ENCODE measurements at places on chromosomes 11 and 22.

- DNase-seq, result no peak
These were observed 335.3 kb upstream of the LUZP2 start for GRCh38 chr11:24161587-24161986.

DNA sequence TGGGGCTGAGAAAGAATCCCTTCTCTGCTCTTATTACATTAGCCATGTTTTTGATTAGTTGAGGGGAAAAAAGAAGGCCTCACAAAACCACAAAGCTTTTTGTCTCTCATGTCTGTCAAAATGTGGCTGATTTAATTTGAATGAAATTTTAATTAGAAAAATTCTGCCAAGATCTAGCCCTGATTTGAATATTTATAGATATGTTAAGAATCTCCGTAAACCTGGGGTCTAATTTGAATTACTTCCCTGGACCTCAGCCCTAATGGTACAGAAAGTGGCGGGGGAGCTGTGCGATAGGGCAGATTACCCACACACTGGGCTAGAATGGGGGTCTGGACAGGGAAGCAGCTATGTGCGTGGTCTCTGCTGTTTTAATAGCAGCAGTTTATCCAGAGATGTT, 141.3 kb upstream of the TTC12 start:
- no peak for DNase-seq

DNA sequence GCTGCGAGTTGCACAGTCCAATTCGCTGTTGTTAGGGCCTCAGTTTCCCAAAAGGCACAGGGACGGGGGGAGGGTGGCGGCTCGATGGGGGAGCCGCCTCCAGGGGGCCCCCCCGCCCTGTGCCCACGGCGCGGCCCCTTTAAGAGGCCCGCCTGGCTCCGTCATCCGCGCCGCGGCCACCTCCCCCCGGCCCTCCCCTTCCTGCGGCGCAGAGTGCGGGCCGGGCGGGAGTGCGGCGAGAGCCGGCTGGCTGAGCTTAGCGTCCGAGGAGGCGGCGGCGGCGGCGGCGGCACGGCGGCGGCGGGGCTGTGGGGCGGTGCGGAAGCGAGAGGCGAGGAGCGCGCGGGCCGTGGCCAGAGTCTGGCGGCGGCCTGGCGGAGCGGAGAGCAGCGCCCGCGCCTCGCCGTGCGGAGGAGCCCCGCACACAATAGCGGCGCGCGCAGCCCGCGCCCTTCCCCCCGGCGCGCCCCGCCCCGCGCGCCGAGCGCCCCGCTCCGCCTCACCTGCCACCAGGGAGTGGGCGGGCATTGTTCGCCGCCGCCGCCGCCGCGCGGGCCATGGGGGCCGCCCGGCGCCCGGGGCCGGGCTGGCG, at the start of gene BCR:
BCR (plus strand) TSS at position 209 of the 592 bp plus-strand sequence. CDS start 452 bp downstream, outside the sequence.
- no peak for DNase-seq

DNA sequence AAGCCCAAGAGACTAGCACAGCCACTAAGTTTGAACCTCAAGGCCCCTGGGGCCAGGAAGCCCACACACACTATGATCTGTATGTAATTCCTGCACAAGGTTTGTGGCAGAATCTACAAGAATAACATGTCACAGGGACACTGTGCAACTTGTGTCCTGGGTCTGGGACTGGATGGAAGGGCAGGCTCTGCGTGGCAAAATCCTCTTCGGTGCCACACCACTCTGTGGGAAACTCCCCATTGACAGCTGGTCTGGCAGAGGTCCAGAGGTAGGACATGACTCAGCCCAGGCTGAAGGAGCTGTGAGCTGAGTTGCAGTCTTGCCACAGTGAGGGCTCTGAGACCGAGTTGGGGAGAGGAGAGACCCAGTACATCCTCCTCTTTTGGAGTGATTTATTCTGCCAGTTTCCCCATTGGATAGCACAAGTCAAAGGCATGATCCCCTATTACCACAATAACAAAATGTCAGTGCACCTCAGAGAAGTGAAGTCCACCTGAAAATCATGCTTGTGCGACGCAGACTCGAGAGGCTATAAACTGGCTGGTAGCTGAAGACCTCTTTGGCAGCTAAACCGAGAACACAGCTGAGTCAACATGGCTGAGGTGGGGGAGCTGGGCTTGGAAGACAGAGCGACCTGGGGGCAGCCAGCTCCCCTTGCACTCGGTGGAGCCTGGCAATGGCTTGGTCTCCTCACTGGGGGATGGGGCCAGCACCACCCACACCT, 23.3 kb upstream of the SERPIND1 start:
- no peak for DNase-seq

- DNase-seq, result no peak
These were observed 250.6 kb upstream of the TENM4 start for GRCh38 chr11:79691445-79691844.

GRCh38 chr11:42657169-42657568, 654.6 kb upstream of the API5 start:
- no peak for DNase-seq

DNA sequence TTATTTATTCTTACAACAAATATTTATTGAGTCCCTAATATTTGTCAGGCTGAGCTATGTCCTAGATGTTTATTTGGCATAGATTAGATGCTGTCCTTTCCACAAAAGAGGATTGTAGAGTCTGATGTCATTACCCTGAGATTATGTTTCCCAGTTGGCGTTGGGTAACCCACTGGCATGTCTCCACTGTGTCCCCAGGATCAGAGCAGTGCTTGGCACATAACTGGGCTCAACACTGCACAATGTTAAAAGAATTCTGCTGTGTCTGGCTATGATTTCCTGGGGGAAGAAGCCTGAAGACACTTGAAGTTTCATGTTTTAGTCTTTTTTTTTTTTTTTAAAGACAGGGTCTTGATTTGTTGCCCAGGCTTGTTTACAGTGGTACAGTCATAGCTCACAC, 4.0 kb downstream of the RCN1 start:
- DNase-seq, result no peak

DNA sequence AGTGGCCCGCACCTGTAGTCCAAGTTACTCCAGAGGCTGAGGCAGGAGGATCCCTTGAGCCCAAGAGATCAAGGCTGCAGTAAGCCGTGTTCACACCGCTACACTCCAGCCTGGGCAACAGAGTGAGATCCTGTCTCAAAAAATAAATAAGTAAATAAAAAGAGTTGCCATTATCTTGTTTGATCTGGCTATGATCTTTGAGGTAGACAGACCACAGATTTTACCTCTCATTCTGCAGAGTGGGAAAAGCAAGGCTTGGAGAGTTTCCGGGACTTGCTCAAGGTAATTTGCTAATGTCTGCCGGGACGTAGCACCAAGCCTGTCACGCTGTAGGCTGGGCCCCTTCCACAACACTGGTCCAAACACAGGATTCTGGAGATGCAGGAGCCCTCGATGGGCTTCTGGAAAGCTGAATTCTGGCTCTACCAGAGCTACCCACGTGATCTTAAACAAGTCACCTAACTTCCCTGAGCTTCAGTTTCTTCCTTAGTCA, 6.8 kb downstream of the GRAP2 start:
- no peak for DNase-seq

DNA sequence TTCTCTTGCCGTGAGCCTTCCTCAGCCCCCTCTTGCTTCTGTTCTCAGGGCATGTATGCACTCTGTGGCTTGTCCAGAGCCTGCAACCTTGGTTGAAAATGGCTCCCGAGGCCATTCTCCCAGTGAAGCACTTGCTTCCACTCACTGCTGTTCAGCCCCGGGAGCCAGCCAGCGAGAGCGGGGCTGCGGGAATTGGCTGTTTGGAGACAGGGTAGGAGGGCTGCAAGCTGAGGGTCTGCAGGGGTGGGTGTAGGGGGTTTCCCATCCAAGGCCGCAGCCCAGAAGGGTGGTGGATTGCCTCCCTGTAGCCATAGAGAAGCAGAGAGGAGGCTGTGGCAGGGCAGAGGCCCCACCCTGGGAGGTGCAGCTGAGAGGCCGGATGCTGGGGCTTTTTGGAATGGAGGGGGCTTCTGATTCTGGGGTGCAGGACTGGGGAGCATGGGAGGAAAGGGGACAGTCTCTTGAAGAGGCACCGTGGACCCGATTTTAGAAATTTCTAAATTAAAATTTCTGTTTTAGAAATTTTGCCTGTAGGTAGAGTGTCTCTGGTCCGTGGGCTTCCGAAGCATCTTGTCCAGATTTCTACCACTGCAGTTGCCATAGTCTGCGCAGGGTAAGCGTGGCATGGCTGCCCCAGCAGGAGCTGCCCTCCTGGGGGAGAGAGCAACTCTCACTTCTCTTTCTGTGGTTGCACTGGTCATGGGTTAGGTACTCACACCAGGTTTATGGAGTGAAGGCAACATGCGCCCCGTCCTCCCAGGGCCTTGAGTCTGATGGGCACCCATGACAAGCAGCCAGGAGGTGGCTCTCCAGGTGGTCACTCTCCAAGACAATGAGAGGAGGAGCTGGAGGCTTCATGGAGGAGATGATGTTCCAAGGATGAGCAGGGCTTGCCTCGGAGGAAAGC, 100.2 kb downstream of the TBC1D22A start:
- DNase-seq, result no peak

GRCh38 chr11:110428040-110428439, 1.7 kb upstream of the FDX1 start:
- no peak for DNase-seq

DNA sequence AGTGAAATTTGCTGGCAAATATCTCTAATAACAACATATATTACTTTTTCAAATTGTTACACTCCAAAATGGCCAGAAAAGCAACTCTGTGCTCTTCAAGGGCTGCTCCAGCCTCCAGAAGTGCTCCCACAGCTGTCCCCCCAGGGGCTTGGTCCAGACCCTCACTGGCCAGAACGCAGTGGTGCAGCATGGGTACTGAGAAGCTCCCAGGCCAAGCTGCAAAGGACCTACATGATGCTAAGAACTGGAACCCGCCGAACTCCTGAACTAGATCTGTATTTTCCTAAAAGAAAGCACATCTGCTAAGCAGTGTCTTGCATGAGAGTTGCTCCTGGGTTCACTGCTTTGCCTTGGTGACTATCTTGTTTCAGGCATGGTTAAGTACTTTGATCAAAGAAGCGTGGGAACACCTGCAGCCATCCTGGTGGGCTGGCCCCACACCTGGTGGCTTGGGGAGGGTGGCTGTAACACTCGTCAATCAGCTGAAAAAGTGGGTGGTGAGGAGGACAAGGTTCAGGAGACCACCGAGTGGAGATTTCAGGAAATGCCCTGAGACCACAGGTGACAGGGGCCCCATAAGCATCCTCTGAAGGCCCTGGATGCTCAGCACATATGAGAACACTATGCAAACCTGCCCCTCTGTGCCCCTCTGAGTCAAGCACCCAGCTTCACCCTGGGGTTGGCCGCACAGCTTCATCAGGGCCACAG, 72.7 kb upstream of the PITPNB start:
- no peak for DNase-seq

GRCh38 chr22:42313804-42314581, 43.5 kb upstream of the TCF20 start:
- no peak for DNase-seq

DNA sequence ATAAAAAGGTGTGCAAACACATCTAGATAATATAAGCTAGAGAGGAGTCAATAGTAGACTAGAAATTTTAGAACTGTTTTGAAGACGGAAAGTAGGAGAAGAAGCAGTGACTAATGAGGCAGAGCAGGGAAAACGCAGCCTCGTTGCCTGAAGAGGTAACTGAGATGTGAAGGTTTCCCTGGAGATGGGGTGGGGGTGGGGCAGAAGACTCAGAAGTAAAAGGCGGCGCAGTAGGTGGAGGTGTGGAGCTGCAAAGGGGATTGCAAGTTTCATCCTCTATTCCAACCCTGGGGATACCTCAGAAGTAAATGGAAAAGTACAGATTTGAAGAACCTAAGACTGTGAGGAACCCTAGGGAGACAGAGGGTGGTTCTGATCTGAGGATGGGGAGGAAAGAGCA, 109.5 kb downstream of the TMPRSS5 start:
- DNase-seq, result no peak

DNA sequence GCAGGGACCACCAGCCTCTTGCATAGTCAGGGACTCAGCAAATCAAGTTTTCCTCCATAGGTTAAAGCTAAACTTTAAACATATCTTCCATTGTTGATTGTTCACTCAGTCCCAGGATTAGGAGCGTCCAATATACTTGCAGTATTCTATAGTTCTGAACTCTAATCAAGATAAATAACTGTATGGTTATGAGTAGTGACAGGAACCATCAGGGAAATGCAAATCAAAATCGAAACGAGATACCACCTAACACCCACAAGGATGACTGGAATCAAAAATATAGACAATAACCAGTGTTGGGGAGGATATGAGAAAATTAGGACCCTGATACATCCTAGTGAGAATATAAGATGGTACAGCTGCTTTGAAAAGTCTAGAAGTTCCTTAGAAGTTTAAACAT, 190.0 kb downstream of the ETS1 start:
- no peak for DNase-seq

DNA sequence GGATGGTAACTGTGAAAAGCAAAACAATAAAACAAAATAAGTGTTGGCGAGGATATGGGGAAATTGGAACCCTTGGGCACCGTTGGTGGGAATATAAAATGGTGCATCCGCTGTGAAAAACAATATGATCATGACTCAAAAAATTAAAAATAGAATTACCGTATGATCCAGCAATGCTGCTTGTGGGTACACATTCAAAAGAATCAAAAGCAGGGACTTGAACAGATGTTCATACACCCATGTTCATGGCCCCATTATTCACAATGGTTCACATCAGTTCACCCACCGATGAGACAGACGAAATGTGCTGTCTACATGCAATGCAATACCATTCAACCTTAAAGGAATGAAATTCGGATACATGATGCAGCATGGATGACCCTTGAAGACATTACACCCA, 1.2 kb upstream of the DERL3 start:
- no peak for DNase-seq

DNA sequence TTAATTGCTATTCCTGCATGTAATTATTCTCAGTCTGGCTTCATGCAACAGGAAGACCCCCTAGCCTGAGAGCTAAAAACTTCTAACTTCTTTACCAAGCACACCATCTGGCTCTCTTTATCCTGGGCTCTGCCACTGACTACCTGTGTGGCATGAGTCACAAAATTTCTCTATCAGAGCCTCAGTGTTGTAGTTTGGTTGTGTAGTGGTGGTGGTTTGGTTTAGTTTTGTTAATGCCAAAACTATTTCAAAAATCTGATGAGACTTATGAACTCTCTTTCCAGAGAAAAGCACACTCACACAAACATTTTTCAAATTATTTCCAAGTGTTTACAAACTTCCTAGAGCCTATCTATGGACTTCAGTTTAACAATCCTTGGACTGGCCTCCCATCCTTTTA, 7.5 kb upstream of the IL17RA start:
- DNase-seq, result no peak

- DNase-seq, result no peak
These were observed 15.2 kb downstream of the PRR33 start for GRCh38 chr11:1876361-1877063.

GRCh38 chr11:125627236-125627910, 2.4 kb downstream of the CHEK1 start:
- no peak for DNase-seq

- no peak for DNase-seq
These were observed 70.8 kb downstream of the RAB38 start for GRCh38 chr11:88104408-88104807.
